ENCODE measurements at places on chromosomes 1 and 21.

DNA sequence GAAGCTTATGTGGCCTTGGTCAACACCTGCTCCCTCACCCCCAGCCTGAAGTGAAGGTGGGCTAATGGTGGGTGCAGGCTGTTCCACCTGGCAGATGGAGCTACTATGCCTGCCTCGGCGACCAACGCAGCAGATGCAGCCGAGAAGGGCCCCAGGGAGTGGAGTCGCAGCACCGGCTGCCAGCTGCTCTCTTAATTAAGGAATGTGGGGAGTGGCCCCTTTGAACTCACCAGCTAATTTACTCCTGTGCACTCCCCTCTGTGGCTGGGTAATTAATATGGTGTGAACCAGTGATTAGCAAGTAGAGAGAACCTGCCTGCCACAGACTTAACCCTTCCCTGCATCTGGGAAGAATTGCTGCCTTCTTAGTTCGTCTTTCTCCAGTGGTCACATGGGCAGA is 3.3 kb upstream of the SLAMF8 start:
- DNase-seq: no peak

DNA sequence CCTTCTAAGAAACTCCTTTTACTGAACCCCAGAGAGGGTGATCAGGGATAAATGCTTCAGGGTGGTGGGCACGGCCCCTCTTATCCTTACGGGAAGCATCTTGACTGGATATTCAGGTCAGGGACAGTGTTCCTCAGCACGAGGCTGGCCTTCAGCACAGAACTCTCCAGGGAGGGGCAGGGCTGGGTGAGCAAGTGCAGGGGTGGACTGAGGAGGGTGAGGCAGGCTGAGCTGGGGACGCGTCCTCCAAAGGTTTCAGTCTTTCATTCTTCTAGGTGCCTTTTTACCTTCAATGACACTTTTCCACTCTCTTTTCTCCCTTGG is 52.3 kb downstream of the RASSF5 start:
- DNase-seq: no peak

DNA sequence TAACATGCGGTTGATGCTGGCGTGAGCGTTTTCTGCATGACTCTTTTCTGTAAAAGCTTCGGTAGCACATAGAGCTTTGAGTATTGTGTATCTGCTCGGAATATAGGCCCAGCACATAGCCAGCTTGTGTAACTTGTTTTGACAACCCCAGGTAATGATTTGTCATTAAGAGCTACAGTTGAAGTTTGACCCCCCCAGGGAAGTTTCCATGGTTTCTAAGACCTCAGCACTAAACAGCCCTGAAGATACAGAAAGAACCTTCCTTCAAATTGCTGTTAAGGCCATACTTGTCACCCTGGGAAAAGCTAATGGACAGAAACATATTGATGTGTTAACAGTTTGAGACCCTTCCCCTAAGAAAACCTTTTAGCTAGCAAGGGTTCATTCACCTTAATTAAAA is 380.7 kb downstream of the PRDM2 start:
- no peak for DNase-seq

- DNase-seq: no peak
Observed at GRCh38 chr1:67749844-67750690, 65.1 kb downstream of the GADD45A start.

DNA sequence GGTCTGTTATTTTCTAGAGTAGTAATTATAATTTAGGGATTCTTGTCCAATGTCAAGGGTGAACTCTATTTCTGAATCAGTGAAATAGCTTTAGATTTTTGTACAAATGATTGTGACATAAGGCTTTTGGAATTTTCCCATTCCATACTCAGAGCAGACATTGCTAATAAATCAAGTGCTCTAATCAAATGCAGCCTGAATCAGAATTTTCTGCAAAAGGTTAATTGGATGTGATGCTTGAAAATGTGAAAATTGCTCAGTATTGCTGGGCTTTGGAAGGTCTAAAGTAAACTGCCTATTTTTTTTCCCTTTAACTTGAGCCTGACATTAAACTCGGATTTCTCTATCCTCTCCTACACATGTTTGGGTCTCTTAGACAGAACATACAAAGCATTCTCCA is 23.2 kb downstream of the SGIP1 start:
- no peak for DNase-seq

GRCh38 chr1:36871146-36871971 is 163.0 kb downstream of the GRIK3 start:
- DNase-seq: peak; percentile 40

DNA sequence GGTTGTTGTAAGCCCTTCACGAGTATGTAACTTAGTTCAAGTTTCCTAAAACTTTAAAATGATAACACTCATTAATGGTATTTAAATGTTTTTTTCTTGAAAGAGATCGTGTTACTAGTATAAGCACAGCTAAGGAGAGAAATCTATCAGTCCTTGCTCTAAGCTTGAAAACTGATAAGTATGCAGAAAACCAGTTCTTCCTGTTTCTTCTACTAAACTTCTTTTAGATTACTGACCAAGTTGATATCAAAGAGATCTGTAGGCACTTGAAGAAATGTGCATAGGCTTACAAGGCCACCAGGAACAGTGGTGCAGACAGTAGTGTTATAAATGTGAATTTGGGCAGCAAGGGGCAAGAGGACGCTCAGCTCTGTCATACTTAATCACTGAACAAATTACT is 3.9 kb downstream of the EFCAB14 start:
- DNase-seq: no peak

GRCh38 chr21:20728691-20729090 is 269.5 kb upstream of the NCAM2 start:
- no peak for DNase-seq

DNA sequence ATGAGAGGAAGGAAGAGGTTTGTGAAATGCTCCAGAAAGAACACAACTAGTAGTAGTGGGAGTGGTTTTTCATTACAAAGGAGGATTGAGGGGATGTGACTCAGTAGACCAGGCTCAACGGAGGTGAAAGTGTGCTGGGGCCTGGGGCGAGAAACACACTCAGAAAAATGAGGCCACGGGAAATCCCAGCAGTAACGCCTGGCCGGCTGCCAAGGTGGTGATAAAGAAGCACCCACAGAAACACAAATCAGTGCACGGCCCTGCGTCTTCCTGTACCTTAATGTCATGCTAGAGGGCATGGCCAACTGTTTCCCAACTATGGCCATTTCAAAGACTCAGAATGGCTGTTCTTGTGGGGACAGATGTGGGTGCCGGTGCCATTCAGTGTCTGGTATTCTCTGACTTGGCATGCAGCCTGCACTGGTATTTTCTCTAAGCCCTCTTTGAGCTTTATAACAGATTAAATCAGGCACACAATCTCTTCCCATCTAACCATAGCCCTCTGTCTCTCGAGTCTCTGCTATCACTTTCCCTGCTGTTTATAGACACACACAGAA is 38.2 kb downstream of the URB2 start:
- peak; percentile 89 for DNase-seq

GRCh38 chr1:19208710-19209438 is 1.2 kb downstream of the UBR4 start:
- no peak for DNase-seq

GRCh38 chr1:26328597-26328996 is 10.8 kb downstream of the CD52 start:
- DNase-seq: no peak

DNA sequence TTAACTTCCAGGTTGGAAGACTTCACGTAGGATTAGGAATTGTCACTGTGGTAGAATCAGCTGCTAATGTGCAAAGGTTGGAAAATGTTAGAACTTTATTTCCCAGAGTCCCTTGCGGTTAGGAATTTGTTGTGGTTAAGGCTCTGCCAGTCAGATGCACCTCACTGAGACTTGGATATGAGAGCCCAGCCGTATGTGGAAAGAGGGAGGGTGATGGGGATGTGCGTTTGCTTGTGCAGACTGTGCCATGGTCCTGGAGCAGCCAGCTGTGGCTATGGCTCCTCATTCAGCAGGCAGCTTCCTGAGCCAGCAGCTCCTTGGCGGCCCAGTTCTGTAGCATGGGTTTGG is 12.5 kb downstream of the S100A10 start:
- no peak for DNase-seq

DNA sequence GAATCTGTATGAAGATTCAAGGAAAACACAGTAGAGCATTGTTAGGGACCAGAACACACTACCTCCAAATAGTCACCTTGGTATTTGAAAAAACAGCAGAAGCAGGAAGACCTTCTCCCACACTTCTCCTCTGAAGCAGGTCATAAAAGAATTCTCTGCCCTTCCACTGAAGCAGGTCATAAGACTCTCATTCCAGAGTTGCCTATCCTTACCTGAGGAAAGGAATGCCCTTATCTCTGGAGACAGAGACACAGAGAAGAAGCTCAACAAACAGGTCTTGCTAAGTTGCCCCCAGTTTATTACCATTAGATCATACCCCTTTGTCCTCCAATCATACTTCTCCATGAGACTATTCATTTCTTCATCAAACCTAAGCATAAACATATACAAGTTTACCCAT is 225.8 kb upstream of the TNR start:
- no peak for DNase-seq

DNA sequence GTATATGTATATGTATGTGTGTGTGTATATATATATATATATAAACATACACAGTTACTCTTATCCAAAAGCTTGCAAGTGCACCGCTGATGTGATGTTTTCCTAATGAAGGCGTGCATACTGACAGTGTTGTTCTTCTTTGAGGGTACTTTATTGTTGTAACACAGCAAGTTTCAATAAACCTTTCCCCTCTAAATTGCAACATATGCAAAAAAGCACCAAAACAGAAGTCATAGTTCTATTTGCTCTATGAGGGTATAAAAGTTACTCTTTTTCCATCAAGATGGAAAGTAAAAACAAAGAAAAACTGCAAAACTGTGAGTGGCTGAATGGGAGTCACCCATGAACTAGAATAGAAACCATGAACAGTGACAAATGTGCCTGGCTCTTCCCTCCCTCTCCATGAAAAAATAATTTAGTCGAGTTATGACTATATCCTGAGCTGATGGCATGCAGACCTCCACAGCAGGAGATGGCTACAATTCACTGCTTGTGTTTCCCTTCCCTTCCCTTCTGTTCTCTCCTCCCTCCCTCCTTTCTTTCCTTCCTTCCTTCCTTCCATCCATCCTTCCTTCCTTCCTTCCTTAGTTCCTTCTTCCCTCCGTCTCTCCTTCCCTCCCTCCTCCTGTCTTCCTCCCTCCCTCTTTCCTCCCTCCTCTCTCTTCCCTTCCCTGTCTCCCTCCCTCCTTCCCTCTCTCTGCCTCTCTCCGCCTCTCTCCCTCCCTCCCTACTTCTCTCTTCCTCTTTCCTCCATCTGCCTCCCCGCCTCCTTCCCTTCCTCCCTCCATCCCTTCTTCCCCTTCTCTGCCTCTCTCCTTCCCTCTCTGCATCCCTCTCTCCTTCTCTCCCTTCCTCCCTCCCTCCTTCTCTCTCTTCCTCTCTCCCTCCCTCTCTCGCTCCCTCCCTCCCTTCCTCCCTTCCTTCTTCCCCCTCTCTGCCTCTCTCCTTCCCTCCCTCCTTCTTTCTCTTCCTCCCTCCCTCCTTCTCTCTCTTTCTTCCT is 220.7 kb upstream of the POU3F1 start:
- no peak for DNase-seq

- DNase-seq: no peak
Observed at GRCh38 chr1:21914880-21915640, 22.1 kb downstream of the HSPG2 start.

- no peak for DNase-seq
Observed at GRCh38 chr1:208007319-208007937, 96.5 kb upstream of the CD34 start.

- DNase-seq: no peak
Observed at GRCh38 chr1:182685215-182685614, 828 bp upstream of the RGS8 start.

GRCh38 chr1:154746622-154747299 is 123.3 kb downstream of the KCNN3 start:
- no peak for DNase-seq

DNA sequence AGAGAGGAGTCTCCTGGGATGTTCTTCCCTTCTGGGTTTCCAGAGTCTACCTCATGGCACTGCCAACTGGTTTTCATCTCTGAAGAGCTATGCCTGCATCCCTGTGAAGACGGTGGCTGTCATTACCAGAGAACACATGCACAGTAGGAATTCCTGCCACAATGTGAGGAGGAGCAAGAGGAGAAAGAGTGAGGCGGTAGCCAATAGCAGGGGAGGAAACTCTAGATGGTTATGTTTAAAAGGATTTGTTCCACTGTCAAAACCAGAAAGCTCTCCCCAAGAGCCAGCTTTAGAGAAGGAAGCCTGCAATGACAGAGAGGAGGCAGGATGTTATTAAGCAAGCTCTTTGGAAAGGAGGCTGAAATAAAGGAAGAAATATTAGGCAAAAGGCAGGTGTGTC is 12.3 kb downstream of the LMX1A start:
- DNase-seq: no peak

- DNase-seq: peak; percentile 90
Observed at GRCh38 chr1:150973836-150974579, 627 bp downstream of the CERS2 start.

GRCh38 chr1:112723511-112723839 is 8.3 kb upstream of the PPM1J start:
- no peak for DNase-seq

DNA sequence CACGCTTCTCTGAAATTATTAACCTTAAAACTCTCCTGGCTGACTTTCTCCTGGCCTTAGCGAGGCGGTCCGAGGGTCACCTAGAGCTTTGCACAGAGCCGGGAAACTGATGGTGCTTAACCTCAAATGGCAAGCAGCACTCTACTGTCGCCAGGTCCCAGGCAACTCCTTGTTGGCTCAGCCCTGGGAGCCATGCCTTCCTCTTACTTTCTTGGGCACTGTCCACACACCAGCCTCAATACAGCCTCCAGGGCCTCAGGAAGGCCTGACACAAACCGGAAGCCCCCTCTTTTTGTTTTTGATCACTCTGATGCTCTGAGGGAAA is 3.8 kb downstream of the TRABD2B start:
- no peak for DNase-seq

DNA sequence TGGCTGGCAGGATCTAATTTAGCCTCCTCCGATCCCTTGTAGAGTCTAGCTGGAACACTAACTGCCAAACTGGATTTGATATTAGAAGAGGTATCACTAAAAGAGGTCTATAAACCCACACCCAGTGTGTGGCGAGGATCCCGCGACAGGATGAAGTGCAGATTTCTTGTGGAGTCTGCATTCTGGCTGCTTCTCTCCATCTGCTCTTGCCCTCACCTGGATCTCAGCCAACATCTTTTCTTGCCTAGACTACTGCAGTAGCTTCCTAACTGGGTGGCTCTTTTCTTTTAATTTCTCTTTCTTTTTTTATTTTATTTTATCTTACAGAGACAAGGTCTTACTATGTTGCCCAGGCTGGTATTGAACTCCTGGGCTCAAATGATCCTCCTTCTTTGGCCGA is 48.9 kb upstream of the CAPZB start:
- no peak for DNase-seq

DNA sequence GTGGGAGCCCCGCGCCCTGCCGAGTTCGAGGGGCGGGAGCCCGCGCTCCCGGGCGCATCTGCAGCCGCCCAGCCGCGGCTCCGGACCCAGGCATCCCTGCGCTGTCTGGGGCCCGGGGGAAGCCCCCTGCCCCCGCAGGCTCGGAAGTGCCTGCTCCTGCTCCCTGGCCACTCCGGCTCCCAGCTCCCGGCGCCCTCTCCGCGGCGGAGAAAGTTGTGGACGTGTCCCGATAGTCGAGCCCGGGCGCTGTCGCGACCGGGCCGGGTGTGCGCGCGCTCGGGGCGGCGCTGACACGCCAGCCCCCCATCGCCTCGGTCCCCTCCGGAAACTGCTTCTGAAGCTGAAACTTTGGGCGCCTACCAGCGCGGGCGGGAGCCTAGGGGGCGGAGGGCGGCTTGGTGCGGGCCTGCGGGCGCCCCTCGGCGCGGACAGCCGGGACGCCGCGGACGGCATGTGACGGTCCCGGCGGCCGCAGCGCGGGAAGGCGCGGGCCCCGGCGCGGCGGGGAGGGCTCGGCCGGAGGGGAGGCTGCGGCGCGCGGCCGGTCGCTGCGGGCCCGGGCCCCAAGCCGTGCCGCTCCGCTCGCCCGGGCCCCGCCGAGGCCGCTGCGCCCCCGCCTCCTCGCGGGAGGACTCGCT is 515 bp downstream of the MAN1C1 start:
- peak; percentile 86 for DNase-seq

Data from spleen (tissue), 13 donors.